Vagina (tissue), 2 donors: ENCODE measurements at places on chromosomes 4 and X.

- H3K27ac ChIP-seq = no peak overlapping the region
- no peak for DNase-seq
- peaks cover 6% of the 10 kb centered on the region for H3K36me3 ChIP-seq
- H3K27me3 ChIP-seq = no peaks in the 10 kb centered on the region
Measured at GRCh38 chr4:83408908-83409307, 46.7 kb downstream of the HELQ start.

DNA sequence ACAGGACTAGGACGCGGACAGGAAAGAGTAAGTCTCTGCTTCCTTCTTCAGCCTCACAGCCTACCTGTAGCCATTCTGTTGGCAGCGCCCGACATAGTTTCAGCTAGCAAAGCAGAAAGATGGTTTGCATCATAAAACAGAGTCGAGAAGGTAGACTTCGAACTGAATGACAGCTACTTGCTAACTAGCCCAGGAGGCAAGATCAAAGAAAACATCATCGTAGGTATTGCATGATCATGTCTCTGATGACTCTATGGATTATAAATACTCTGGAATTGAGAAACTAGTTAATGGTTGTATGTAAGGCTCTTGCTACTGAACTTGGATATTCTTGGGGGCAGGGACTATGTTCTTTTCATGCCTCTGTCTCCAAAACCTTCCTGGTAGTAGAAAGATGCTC, 333.1 kb upstream of the KLF3 start:
- no peak for DNase-seq
- H3K27me3 ChIP-seq = no peaks in the 10 kb centered on the region
- H3K4me1 ChIP-seq = no peaks in the 10 kb centered on the region
- no peaks in the 10 kb centered on the region for H3K36me3 ChIP-seq
- no peak overlapping the region for H3K4me3 ChIP-seq

DNA sequence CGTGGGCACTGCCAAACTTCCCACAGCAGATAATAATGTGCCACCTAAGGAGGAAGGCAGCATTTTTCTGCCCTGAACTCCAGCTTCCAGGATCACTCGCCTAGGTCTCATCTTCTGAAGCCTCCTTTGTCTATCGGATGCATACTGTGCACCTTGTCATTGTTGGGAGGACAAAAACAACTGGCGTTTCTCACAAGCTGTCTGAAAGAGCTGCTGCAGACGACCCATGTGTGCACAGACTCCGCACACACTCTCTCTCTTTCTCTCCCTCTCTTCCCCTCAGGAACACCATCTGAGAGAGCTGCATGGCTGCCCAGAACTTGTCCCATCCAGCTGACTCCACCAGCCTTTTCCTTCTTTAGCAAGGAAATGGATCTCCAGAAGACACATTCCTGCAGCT, 83.0 kb downstream of the MAML3 start:
- no peaks in the 10 kb centered on the region for H3K36me3 ChIP-seq
- no peak overlapping the region for H3K4me3 ChIP-seq
- no peak for DNase-seq
- no peak overlapping the region for H3K27ac ChIP-seq

DNA sequence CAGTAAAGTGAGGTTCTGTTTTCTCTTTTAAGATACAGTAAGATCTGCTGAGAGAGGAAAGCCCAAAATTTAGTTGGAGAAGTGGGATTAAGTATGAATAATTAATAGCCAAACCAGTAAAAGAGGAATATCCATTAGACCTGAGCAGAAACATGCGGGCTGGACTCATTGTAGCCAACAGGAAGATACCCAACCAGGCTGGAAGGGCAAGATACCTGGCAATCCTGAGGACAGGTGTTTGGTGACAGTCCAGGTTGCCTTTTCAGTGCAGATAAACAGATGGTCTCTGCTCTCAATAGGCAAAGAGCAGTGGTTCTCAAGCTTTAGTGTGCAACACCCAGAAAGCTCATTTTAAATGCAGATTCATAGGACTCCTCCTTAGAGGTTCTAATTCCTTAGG, 980.8 kb upstream of the GRID2 start:
- H3K27ac ChIP-seq = no peak overlapping the region
- no peak overlapping the region for H3K4me3 ChIP-seq
- H3K27me3 ChIP-seq = no peaks in the 10 kb centered on the region
- no peak for DNase-seq
- no peaks in the 10 kb centered on the region for H3K36me3 ChIP-seq

GRCh38 chr4:137694138-137694537, 161.8 kb upstream of the PCDH18 start:
- DNase-seq = no peak
- no peaks in the 10 kb centered on the region for H3K36me3 ChIP-seq
- no peak overlapping the region for H3K27ac ChIP-seq
- H3K4me1 ChIP-seq = peaks cover 12% of the 10 kb centered on the region

DNA sequence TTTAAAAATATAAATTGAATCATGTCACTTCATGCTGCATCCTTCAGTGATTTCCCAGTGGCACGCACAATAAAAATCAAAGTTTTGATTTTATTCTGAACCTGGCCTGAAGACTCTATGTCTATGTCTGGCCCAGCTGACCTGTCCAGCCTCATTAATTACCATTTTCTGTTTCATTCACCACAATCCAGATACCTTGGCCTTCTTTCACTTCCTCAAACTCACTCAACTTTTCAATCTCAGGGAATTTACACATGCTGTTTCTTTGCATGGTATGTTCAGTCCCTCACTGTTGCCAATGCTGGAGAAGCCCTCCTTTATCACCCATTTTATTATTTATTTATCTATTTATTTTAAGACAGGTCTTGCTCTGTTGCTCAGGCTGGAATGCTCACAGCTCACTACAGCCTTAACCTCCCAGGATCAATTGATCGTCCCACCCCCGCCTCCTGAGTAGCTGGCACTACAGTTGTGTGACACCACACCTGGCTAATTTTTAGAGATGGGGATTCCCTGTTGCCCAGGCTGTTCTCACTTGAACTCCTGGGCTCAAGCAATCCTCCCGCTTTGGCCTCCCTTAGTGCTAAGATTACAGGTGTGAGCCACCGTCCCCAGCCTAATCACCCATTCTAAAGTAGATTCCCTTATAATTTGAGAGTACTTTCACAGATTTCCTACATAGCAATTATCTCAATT, 43.1 kb downstream of the ZGRF1 start:
- no peak for DNase-seq
- H3K27me3 ChIP-seq = no peaks in the 10 kb centered on the region
- H3K36me3 ChIP-seq = no peaks in the 10 kb centered on the region
- H3K4me3 ChIP-seq = no peak overlapping the region

DNA sequence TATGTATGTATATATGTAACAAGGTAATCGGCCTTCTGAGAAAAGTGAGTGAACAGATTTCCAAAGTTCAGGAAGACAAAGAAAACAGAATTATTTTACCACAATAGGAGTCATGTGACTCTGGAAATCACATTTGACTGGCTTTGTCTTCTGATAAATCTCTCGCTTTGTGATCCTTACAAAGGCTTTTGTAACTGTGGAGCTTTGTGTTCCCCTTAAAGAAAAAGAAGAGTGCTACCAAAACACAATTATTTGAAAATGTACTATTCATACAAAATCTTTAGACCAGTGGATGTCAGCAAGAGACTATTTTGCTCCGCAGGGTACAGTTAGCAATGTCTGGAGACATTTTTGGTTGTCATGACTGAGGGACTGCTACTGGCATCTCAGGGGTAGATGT, 238.8 kb downstream of the LDB2 start:
- peaks cover 15% of the 10 kb centered on the region for H3K4me1 ChIP-seq
- no peak for DNase-seq
- H3K4me3 ChIP-seq = no peak overlapping the region
- H3K27ac ChIP-seq = no peak overlapping the region

GRCh38 chr4:165537028-165537648, 158.3 kb downstream of the CPE start:
- H3K4me1 ChIP-seq = no peaks in the 10 kb centered on the region
- H3K27ac ChIP-seq = no peak overlapping the region
- no peaks in the 10 kb centered on the region for H3K27me3 ChIP-seq
